MCF 10A (cell line): ENCODE measurements at places on chromosomes 2 and 18. TPM values are rescaled to one million over a fixed set of nuclear protein-coding genes. Genes with fewer than 3 reads are reported as not detected.
A peak's percentile ranks its signal among the peaks of the same experiment; 100 is the strongest.

Gene OSR1
- total RNA-seq, result 0.61 and 1.3 TPM in 2 replicates

Gene SLC66A2
- 21.7 and 24.5 TPM in 2 replicates for total RNA-seq

Gene TMEM200C
- not detected in 2 replicates for total RNA-seq

Gene PARD3B
- 8.4 and 11.6 TPM in 2 replicates for total RNA-seq

Gene CCDC85A
- 0.16 and 0.20 TPM in 2 replicates for total RNA-seq

Gene PSD4
- 9.6 and 13.2 TPM in 2 replicates for total RNA-seq

- no peak overlapping the region for H3K27ac ChIP-seq
- peaks cover 100% of the 10 kb centered on the region for H3K36me3 ChIP-seq
- H3K4me3 ChIP-seq, result no peak overlapping the region
- H3K27me3 ChIP-seq, result no peaks in the 10 kb centered on the region
Measured at GRCh38 chr2:54624591-54625071, 98.8 kb upstream of the EML6 start.

- H3K4me1 ChIP-seq, result peaks cover under 1% of the 10 kb centered on the region
- H3K36me3 ChIP-seq, result no peaks in the 10 kb centered on the region
- H3K27ac ChIP-seq, result no peak overlapping the region
- no peak for DNase-seq
- no peaks in the 10 kb centered on the region for H3K27me3 ChIP-seq
- H3K4me3 ChIP-seq, result no peak overlapping the region
Measured at GRCh38 chr2:66340521-66340920, 94.4 kb upstream of the MEIS1 start.

DNA sequence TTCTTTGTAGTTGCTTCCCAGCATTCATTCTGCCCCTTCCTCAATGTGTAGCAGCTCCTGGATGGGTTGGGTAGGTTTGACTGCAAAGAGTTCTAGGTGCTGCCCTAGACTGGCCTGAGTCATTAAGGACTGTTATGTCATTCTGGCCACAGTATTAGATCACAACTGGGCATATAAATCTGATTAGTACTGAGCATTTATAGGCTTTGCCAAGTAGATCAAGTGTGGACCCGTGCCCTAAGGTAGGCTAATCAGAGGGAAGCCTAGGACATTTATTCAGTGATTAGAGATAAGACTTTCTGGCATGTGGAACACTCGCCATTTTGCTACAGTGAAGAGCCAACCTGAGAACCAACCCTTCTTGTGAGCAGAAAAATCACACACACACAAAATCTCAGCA is 2.7 kb downstream of the KATNAL2 start:
- DNase-seq, result no peak
- no peak overlapping the region for H3K27ac ChIP-seq
- H3K4me3 ChIP-seq, result no peak overlapping the region
- H3K27me3 ChIP-seq, result no peaks in the 10 kb centered on the region

GRCh38 chr2:217449444-217449843 is 553.4 kb downstream of the TNS1 start:
- H3K27me3 ChIP-seq, result no peaks in the 10 kb centered on the region
- no peaks in the 10 kb centered on the region for H3K36me3 ChIP-seq
- no peak overlapping the region for H3K4me3 ChIP-seq
- no peak for DNase-seq

- peaks cover 85% of the 10 kb centered on the region for H3K27me3 ChIP-seq
- no peaks in the 10 kb centered on the region for H3K36me3 ChIP-seq
- H3K4me3 ChIP-seq, result no peak overlapping the region
- no peak for DNase-seq
- H3K27ac ChIP-seq, result no peak overlapping the region
Measured at GRCh38 chr2:210303498-210303897, 11.5 kb downstream of the MYL1 start.

DNA sequence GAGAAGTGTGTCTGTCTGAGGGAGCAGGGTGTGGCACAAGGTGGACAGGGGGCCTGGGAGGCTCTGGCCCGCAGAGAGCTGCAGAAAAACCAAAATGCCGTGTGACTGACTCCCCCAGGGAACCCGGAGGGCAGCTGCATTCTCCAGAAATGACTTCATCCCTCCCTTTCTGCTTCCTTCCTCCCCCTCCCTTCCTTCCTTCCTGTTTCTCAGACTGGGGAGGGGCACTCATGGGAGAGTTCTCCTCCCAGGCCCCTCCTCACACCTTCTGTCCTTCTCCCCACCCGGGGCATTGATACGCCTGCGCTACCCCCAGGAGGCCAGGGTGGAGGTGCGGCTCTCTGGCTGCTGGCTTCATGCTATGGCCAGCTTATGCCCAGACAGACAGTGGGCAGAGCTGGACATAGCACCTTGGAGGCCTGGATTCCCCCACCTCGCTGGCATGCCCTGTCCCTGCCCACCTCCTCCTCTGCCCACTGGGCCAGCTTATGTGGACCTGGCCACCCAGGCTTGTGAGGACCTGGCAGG is 8.2 kb upstream of the GPR17 start:
- peak overlapping the region; percentile 42 for H3K27ac ChIP-seq
- DNase-seq, result peak; percentile 75
- H3K4me3 ChIP-seq, result no peak overlapping the region
- no peaks in the 10 kb centered on the region for H3K27me3 ChIP-seq
- no peaks in the 10 kb centered on the region for H3K4me1 ChIP-seq

- H3K36me3 ChIP-seq, result no peaks in the 10 kb centered on the region
- no peaks in the 10 kb centered on the region for H3K4me1 ChIP-seq
Measured at GRCh38 chr2:94960266-94960665, 65.2 kb upstream of the MAL start.

DNA sequence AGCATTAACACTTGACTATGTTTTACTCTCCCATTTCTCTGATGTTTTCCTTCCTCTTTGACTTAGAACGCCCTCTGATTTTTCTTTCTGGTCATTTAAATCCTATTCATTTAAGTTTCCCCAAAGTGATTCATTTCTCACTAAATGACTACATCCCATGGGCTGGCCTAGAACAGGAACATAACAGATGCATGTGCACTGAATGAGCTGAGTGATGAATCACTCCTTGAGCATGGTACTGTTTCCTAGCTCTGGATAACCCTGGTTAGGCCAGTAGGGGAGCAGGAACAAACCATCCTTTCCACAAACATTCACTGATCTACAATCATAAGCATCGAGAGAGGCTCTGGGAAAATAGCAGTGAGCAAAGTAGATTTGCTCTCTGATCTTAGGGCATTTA is 221.9 kb upstream of the SETBP1 start:
- peak; percentile 50 for DNase-seq
- peaks cover 10% of the 10 kb centered on the region for H3K4me1 ChIP-seq
- H3K27ac ChIP-seq, result no peak overlapping the region
- no peaks in the 10 kb centered on the region for H3K27me3 ChIP-seq
- H3K4me3 ChIP-seq, result no peak overlapping the region

- H3K4me1 ChIP-seq, result peaks cover 9% of the 10 kb centered on the region
- no peak for DNase-seq
- peaks cover 15% of the 10 kb centered on the region for H3K36me3 ChIP-seq
- no peak overlapping the region for H3K27ac ChIP-seq
- H3K4me3 ChIP-seq, result no peak overlapping the region
- no peaks in the 10 kb centered on the region for H3K27me3 ChIP-seq
Measured at GRCh38 chr2:131035112-131035825, 58.0 kb downstream of the FAM168B start.
